T-cell (primary cell): ENCODE measurements at places on chromosomes 1 and 21.

GRCh38 chr1:75265792-75266191 lies 131.6 kb downstream of the LHX8 start:
- no peaks in the 10 kb centered on the region for H3K4me1 ChIP-seq
- no peak for DNase-seq
- no peak overlapping the region for H3K27ac ChIP-seq
- H3K27me3 ChIP-seq, result no peaks in the 10 kb centered on the region
- no peak overlapping the region for H3K4me3 ChIP-seq

DNA sequence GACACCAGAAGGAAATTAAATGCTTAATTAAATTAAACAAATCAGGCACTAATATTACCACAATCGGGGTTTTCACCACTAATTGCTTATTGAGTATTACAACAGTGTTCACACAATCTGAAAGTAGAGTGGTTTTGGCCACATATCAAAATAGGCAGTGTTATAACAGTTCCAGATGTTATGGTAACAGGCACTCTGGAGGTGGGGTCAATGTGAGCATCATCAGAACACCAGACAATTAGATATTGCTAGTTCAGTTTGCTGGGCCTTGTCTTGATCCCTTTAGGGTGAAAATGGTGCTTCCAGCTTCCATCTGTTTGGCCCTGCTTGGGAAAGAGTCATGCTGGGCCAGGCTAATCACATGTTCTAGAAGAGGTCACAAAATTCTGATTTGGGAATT lies 14.5 kb upstream of the DDAH1 start:
- no peaks in the 10 kb centered on the region for H3K4me1 ChIP-seq
- no peak overlapping the region for H3K27ac ChIP-seq
- H3K27me3 ChIP-seq, result no peaks in the 10 kb centered on the region
- DNase-seq, result no peak

DNA sequence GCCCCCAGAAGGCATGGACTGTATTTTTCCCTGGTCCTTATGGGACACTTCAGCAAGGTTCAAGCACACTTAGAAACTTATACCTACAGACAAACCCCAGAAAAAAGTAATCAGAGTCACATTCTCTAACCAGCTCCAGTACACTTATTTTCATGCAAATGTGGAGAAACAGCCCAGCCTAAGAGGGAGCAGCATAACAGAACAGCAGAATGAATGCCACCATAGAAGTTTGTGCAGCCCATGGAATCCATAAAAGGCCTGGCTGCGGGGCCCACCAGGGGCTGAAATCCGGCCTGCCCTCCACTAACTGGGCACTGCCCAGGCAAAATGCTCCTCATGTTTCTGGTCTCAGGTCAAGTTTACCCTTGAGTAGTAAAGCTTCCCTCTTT lies 60.4 kb upstream of the ATP1A1 start:
- no peak for DNase-seq
- no peak overlapping the region for H3K4me3 ChIP-seq
- H3K36me3 ChIP-seq, result no peaks in the 10 kb centered on the region
- H3K27ac ChIP-seq, result no peak overlapping the region
- H3K4me1 ChIP-seq, result no peaks in the 10 kb centered on the region

- H3K4me3 ChIP-seq, result no peak overlapping the region
- no peaks in the 10 kb centered on the region for H3K4me1 ChIP-seq
- H3K27ac ChIP-seq, result no peak overlapping the region
These were observed 458 bp upstream of the KRTAP10-4 start for GRCh38 chr21:44572959-44573583.

- no peak overlapping the region for H3K4me3 ChIP-seq
- DNase-seq, result no peak
- H3K27me3 ChIP-seq, result no peaks in the 10 kb centered on the region
- H3K27ac ChIP-seq, result no peak overlapping the region
These were observed 271.7 kb upstream of the SNX7 start for GRCh38 chr1:98389809-98390208.
